MCF 10A (cell line): ENCODE measurements at places on chromosomes 16 and 17. TPM values are rescaled to one million over a fixed set of nuclear protein-coding genes. Genes with fewer than 3 reads are reported as not detected.

DNA sequence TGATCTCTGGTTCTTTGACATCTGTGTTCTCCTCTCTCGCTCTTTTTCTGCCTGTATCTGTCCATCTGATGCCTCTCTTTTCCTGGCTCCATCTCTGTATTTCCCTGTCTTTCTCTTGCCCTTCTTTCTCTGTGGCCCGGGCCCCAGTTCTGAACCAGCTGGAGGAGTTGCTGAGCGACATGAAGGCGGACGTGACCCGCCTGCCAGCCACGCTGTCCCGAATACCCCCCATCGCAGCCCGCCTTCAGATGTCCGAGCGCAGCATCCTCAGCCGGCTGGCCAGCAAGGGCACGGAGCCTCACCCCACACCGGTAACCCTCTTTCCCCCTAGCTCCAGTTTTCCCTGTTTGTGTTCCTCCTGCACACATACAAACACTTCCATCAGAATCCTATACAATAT lies 5.8 kb downstream of the RNF227 start:
- peak overlapping the region; percentile 52 for H3K27ac ChIP-seq
- no peaks in the 10 kb centered on the region for H3K27me3 ChIP-seq
- no peak for DNase-seq
- H3K4me1 ChIP-seq: peaks cover 16% of the 10 kb centered on the region
- no peak overlapping the region for H3K4me3 ChIP-seq

- DNase-seq: no peak
- H3K27me3 ChIP-seq: no peaks in the 10 kb centered on the region
- peaks cover 92% of the 10 kb centered on the region for H3K36me3 ChIP-seq
- no peaks in the 10 kb centered on the region for H3K4me1 ChIP-seq
- no peak overlapping the region for H3K4me3 ChIP-seq
Observed at GRCh38 chr17:56988901-56989572, 11.1 kb downstream of the SCPEP1 start.

- H3K27ac ChIP-seq: no peak overlapping the region
- DNase-seq: no peak
- no peaks in the 10 kb centered on the region for H3K27me3 ChIP-seq
- no peaks in the 10 kb centered on the region for H3K4me1 ChIP-seq
- H3K4me3 ChIP-seq: no peak overlapping the region
- peaks cover 86% of the 10 kb centered on the region for H3K36me3 ChIP-seq
Observed at GRCh38 chr17:5473906-5474305, 5.1 kb upstream of the DHX33 start.

GRCh38 chr17:6075845-6076244 lies 5.7 kb downstream of the WSCD1 start:
- DNase-seq: no peak
- no peak overlapping the region for H3K27ac ChIP-seq
- H3K27me3 ChIP-seq: peaks cover 29% of the 10 kb centered on the region
- H3K4me1 ChIP-seq: no peaks in the 10 kb centered on the region
- no peaks in the 10 kb centered on the region for H3K36me3 ChIP-seq

DNA sequence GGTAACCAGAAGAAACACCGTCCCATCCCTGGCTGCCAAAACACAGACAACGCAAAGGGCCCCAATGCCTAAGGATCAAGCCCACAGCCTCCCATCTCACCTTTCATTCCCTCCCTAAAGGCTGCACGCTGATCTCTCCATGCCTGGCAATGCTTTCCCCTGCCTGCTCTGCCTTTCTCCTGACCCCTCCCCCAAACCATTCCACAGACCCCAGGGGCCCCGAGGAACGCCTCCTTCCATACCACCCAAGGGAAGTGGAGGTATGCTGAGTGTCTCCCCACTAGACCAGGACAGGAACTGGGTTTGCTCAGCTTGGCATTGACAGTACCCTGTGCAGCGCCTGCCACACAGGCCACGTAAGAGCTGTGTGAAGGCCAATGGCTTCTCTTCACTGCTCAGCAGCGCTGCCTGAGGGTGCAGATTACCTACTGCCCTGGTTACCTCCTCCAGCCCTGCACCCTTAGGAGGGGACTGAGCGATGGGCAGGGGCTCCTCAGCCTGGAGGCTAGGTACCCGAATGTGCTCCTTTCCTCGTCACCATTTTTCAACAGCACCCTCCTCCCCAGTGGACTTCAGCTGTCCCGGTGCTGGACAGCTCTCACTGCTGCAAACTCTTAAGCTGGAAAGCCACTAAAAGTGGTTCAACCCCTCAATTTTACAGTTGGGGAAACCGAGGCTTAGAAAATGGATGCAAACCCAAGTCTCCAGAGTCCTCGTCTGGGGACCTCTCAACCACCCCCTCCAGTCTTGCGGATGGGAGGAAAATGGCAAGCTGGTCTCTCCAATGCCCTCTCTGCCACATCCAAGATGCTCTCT lies 45.0 kb downstream of the SRCIN1 start:
- H3K4me1 ChIP-seq: peaks cover 16% of the 10 kb centered on the region
- H3K36me3 ChIP-seq: peaks cover 2% of the 10 kb centered on the region
- peak overlapping the region; percentile 25 for H3K4me3 ChIP-seq
- DNase-seq: peak; percentile 27
- no peak overlapping the region for H3K27ac ChIP-seq
- H3K27me3 ChIP-seq: peaks cover 24% of the 10 kb centered on the region

CA7 gene
- not detected in 2 replicates for total RNA-seq

- H3K4me3 ChIP-seq: no peak overlapping the region
- no peaks in the 10 kb centered on the region for H3K27me3 ChIP-seq
- DNase-seq: no peak
Observed at GRCh38 chr16:13926891-13927290, 6.9 kb downstream of the ERCC4 start.

GRCh38 chr16:8845699-8846298 lies 23.0 kb downstream of the CARHSP1 start:
- peaks cover 42% of the 10 kb centered on the region for H3K36me3 ChIP-seq
- no peaks in the 10 kb centered on the region for H3K27me3 ChIP-seq
- no peak for DNase-seq

- H3K27ac ChIP-seq: no peak overlapping the region
- no peaks in the 10 kb centered on the region for H3K27me3 ChIP-seq
- peaks cover 7% of the 10 kb centered on the region for H3K36me3 ChIP-seq
- no peaks in the 10 kb centered on the region for H3K4me1 ChIP-seq
- no peak for DNase-seq
Observed at GRCh38 chr17:80656590-80656989, 112.0 kb downstream of the RPTOR start.

C17orf100 gene
- total RNA-seq: 1.4 and 1.7 TPM in 2 replicates

MYADML2 gene
- not detected in 2 replicates for total RNA-seq

COL1A1 gene
- 3.4 and 4.5 TPM in 2 replicates for total RNA-seq

DNA sequence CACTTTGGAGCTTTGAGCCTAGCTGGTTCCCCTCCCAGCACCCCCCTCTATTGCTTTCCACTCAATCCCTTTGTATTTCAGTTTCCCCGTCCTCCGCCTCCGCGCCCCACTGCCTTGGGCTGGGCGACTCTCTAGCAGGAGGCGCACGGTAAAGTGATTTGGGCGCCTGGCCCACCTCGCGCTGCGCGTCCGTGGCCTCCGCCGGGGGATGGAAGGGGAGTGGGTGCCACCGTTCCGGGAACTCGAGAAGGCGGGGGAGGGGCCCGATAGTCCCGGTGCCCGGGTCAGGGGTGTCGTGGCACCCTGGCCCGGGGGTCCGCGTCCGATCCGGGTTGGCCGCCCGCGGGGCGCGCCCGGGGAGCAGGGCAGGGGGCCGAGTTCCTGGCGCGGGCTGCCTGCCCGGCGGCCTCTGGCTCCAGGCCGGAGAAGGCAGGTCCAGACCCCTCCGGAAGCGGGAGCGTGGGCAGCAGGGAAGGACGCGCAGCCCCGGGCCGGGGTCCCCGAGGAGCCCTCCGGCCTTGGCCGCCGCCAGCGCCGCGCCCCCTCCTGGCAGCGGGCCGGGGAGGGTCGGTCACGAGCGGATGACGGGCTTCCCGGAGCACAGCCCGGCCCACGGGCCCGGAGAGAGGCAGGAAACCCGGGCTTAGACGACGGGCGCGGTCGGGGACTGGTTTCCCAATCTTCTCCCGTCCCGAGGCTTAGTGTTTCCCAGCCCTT lies 15.8 kb downstream of the MEOX1 start:
- DNase-seq: no peak
- no peak overlapping the region for H3K27ac ChIP-seq
- H3K4me3 ChIP-seq: no peak overlapping the region
- H3K36me3 ChIP-seq: no peaks in the 10 kb centered on the region
- H3K4me1 ChIP-seq: no peaks in the 10 kb centered on the region

DNA sequence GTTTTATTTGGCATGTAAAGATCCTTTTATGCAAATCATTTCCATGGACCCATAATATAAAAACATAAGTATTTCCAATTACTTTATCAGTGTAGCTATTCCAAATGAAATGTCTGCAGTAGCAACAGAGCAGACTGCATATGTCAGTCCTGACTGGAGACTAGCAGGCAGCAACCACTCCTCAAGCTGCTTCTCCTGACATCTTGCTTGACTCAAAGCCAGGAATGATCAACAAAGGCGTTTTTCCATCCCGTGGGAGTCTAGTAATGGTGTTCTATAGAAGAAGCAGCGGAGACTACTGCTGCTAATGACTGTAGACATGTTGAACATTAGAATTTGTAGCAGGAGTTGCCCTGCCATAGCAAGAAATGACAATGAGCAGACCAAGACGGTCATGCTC lies 73.2 kb upstream of the AKTIP start:
- DNase-seq: no peak
- no peak overlapping the region for H3K4me3 ChIP-seq

KCNJ18 gene
- not detected in 2 replicates for total RNA-seq

GRCh38 chr17:80087346-80088265 lies 13.8 kb upstream of the GAA start:
- H3K4me3 ChIP-seq: no peak overlapping the region
- H3K36me3 ChIP-seq: no peaks in the 10 kb centered on the region
- H3K27ac ChIP-seq: no peak overlapping the region
- no peaks in the 10 kb centered on the region for H3K4me1 ChIP-seq
- DNase-seq: no peak
- H3K27me3 ChIP-seq: peaks cover 26% of the 10 kb centered on the region

DNA sequence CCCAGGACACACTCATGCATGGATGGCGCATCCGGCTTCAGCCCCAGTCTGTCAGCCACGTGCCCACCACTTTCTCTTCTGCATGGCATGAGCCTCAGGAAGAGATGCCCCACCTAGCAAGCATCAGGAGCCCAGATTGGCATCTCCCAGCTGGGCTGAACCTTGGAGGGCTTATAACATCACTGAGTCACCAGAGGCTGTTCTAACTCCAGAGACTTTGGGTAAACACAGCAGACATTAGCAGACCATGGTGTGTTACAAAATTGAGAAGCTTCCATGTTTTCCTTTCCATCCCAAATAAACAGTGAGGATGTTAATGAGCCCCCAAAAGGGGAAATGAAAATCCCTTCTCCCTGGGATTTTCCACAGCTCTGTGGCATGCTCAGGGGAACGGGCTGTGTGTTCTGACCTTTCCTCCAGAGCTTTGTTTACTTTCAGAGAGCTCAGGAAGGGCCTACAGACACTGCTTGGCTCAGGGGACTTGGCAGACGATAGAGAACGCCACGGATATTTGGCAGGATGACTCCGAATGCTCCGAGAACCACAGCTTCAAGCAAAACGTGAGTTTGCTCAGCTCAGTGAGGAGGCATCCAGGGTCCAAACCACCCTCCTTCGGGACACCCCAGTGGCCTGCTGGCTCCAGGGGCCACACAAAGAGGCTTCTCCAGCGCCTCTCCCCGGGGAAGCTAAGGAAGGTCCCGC lies 16.5 kb downstream of the GLP2R start:
- no peak overlapping the region for H3K4me3 ChIP-seq
- no peak overlapping the region for H3K27ac ChIP-seq
- H3K4me1 ChIP-seq: peaks cover 14% of the 10 kb centered on the region
- no peaks in the 10 kb centered on the region for H3K36me3 ChIP-seq

CD300LB gene
- not detected in 2 replicates for total RNA-seq

DNA sequence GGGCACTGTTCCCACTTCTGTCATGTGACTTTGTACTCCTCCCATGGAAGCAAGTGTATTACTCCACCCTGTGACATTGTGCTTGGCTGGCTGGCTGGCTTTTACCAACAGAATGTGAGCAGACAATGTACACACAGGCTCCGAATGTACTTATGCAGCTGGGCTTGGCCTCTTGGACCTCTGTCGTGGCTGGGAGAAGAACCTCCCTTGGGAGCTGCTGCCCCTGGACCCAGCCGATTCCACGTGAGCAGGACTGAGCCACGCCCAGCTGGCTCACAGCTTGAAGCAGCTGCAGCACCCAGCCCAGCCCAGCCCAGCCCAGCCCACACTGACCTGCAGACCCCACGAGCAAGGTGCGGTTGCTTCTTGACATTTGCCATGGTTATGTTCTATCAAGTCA lies 177.5 kb downstream of the RBFOX3 start:
- no peaks in the 10 kb centered on the region for H3K4me1 ChIP-seq
- H3K4me3 ChIP-seq: no peak overlapping the region
- DNase-seq: no peak
- H3K27ac ChIP-seq: no peak overlapping the region
- H3K36me3 ChIP-seq: no peaks in the 10 kb centered on the region

- H3K36me3 ChIP-seq: peaks cover 75% of the 10 kb centered on the region
- peak; percentile 74 for DNase-seq
- H3K4me1 ChIP-seq: no peaks in the 10 kb centered on the region
- H3K4me3 ChIP-seq: no peak overlapping the region
Observed at GRCh38 chr16:48353565-48354163, 31.5 kb downstream of the SIAH1 start.

DNA sequence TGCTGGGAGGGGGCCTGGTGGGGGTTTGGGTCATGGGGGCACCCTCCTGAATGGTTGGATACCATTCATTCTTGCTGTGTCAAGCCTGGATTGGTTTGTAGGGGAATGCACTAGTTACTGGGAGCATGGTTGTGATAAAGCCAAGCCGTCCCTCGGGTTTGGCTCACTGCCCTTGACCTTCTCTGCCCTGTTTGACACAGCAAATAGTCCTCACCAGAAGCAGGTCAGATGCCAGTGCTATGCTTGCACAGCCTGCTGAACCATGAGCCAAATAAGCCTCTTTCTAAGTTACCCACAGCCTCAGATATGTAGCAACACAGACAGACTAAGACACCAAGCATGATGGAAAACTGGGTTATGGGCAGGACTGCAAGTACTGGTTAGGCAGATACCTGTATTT lies 14.6 kb downstream of the ZNF778 start:
- no peaks in the 10 kb centered on the region for H3K27me3 ChIP-seq
- DNase-seq: no peak
- no peaks in the 10 kb centered on the region for H3K4me1 ChIP-seq
- H3K4me3 ChIP-seq: no peak overlapping the region
- no peak overlapping the region for H3K27ac ChIP-seq
- H3K36me3 ChIP-seq: peaks cover 27% of the 10 kb centered on the region

CASKIN2 gene
- 19.2 and 19.8 TPM in 2 replicates for total RNA-seq

DNA sequence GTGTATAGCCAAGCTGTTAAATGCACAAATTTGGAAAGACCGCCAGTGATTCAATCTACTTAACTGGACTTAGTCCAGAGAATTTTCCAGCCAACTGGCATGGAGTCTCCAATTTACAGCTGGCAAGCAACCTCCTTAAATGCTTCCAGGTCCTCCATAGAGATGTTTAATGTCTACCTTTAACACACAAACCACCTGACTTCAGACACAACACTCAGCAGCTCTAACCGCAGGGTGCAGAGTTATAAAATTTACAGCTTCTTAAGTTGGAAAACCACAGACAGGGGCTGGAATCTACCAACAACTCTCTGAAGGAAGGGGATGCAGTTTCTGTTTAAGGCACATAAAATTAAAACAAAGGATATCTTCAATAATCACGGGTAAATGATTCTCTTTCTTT lies 106.9 kb downstream of the SYCE1L start:
- no peak for DNase-seq
- H3K27me3 ChIP-seq: no peaks in the 10 kb centered on the region
- peaks cover 11% of the 10 kb centered on the region for H3K4me1 ChIP-seq
- H3K4me3 ChIP-seq: no peak overlapping the region

GRCh38 chr17:55433629-55434422 lies 12.2 kb upstream of the MMD start:
- no peaks in the 10 kb centered on the region for H3K27me3 ChIP-seq
- peak; percentile 95 for DNase-seq
- H3K36me3 ChIP-seq: no peaks in the 10 kb centered on the region
- peak overlapping the region; percentile 96 for H3K27ac ChIP-seq
